T-helper 17 cell (primary cell): ENCODE measurements at places on chromosomes 5 and 9. TPM values are rescaled to one million over a fixed set of nuclear protein-coding genes. Genes with fewer than 3 reads are reported as not detected.

Gene ST6GALNAC4
- 18.5 TPM for total RNA-seq

Gene NIPSNAP3A
- total RNA-seq: 8.8 TPM

Gene ADAMTSL1
- not detected for total RNA-seq

GRCh38 chr5:62143268-62144229 is 162.5 kb upstream of the KIF2A start:
- H3K27me3 ChIP-seq: peaks cover 60% of the 10 kb centered on the region
- H3K4me3 ChIP-seq: no peak overlapping the region
- peaks cover 2% of the 10 kb centered on the region for H3K4me1 ChIP-seq
- no peak for DNase-seq
- no peak overlapping the region for H3K27ac ChIP-seq

GRCh38 chr5:122693963-122694362 is 80.9 kb upstream of the SNX2 start:
- no peaks in the 10 kb centered on the region for H3K36me3 ChIP-seq
- peaks cover 4% of the 10 kb centered on the region for H3K27me3 ChIP-seq
- no peak overlapping the region for H3K27ac ChIP-seq
- peaks cover 2% of the 10 kb centered on the region for H3K4me1 ChIP-seq
- H3K4me3 ChIP-seq: no peak overlapping the region
- DNase-seq: no peak

GRCh38 chr5:10348258-10348657 is 5.2 kb upstream of the MARCHF6 start:
- no peak overlapping the region for H3K27ac ChIP-seq
- H3K27me3 ChIP-seq: no peaks in the 10 kb centered on the region
- no peak for DNase-seq
- no peaks in the 10 kb centered on the region for H3K36me3 ChIP-seq

GRCh38 chr9:120383611-120383998 is 196.4 kb downstream of the CDK5RAP2 start:
- no peaks in the 10 kb centered on the region for H3K27me3 ChIP-seq
- H3K36me3 ChIP-seq: peaks cover 4% of the 10 kb centered on the region
- no peak overlapping the region for H3K4me3 ChIP-seq
- DNase-seq: no peak

- no peak overlapping the region for H3K27ac ChIP-seq
- H3K4me1 ChIP-seq: no peaks in the 10 kb centered on the region
- no peaks in the 10 kb centered on the region for H3K27me3 ChIP-seq
- H3K36me3 ChIP-seq: no peaks in the 10 kb centered on the region
Measured at GRCh38 chr9:134836406-134836970, 44.1 kb upstream of the FCN2 start.

- H3K4me1 ChIP-seq: peaks cover 5% of the 10 kb centered on the region
- no peak for DNase-seq
- H3K36me3 ChIP-seq: no peaks in the 10 kb centered on the region
- H3K27ac ChIP-seq: no peak overlapping the region
- H3K27me3 ChIP-seq: no peaks in the 10 kb centered on the region
Measured at GRCh38 chr5:95779611-95780010, 42.9 kb downstream of the GLRX start.

DNA sequence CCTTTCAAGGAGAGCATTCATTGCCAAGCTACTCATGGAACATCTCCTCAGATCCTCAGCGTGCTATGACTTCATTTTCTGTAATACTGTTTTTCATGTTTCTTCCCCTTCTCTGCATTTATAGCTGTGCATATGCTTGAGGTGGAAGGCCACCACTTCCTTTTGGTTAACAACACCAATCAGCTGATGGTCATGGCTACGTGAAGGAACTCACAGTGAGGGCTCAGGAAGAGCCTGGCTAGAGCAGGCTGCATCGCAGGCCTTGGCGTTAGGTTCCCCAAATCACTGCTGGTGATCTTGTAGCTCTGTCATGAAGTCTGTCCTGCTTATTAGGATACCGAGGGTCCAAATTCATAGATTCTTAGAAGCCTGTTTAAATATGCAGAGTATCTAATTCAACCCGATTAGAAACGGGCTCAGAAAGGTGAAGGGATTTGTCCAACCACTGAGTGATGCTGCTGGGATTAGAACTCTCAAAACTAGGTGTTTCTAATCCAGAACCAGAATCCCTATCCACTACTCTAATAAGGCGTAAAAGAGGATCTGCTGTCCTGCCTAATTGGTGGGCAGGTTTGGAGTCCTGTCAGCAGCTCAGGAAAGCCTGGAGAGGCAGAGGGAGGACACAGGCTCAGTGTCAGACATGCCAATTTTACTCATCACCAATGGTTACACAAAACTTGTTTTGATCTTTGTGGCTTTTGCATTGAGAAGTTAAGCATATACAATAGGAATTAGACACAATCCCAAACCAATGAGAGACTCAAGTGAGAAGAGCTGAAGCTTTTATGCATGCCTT is 7.5 kb downstream of the SYK start:
- H3K27me3 ChIP-seq: peaks cover 60% of the 10 kb centered on the region
- DNase-seq: no peak
- H3K4me1 ChIP-seq: peaks cover 9% of the 10 kb centered on the region

DNA sequence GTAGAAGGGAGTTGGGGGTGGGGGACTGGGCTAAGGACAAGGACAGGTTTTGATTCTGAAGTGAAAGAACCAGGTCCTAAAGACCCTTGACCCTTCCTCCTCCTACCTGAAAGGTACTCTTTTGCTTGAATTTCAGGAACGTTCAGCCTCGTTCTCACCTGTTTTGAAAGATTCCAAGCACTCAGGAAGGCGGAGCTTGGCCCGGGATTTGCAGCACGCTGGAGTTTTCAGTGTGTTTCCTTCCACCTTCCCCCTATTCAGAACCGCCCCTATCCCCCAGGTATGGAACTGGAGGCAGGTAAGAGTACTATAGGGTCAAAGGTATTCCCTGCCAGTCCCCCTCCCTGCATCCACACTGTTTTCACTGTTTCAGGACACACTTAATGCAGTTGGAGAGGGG is 7.1 kb downstream of the EGR1 start:
- H3K4me3 ChIP-seq: no peak overlapping the region
- H3K4me1 ChIP-seq: peaks cover 10% of the 10 kb centered on the region
- H3K27me3 ChIP-seq: peaks cover 20% of the 10 kb centered on the region

- H3K27ac ChIP-seq: no peak overlapping the region
- DNase-seq: no peak
- no peaks in the 10 kb centered on the region for H3K36me3 ChIP-seq
- H3K4me3 ChIP-seq: no peak overlapping the region
Measured at GRCh38 chr5:74325866-74326265, 314.7 kb downstream of the ENC1 start.

DNA sequence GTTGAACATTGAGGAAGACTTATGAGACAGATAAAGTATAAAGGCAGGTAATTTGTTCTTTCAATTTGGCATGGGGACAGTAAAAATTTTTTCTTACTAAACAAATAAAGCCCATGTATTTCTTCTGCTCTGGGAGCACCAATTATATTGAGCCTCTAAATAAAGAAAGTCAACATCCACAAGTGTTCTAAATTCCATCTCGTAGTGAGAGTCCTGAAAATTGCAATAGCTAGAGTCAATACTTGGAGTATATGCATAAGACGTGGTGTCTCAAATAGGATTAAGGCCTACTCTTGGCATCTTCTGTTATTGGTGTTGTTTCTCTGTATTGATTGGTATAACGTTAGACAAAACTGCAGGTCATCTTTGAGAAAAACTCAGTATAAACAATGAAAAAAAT is 120.5 kb upstream of the CDKN2B start:
- no peak overlapping the region for H3K4me3 ChIP-seq
- H3K27ac ChIP-seq: no peak overlapping the region
- no peak for DNase-seq
